Immature natural killer cell (primary cell): ENCODE measurements at places on chromosomes 13 and 19. TPM values are rescaled to one million over a fixed set of nuclear protein-coding genes. Genes with fewer than 3 reads are reported as not detected.
A peak's percentile ranks its signal among the peaks of the same experiment; 100 is the strongest.

TNFSF11 gene
- polyA plus RNA-seq, result 3.7 TPM

- no peak overlapping the region for H3K4me3 ChIP-seq
- no peaks in the 10 kb centered on the region for H3K4me1 ChIP-seq
- DNase-seq, result no peak
- H3K36me3 ChIP-seq, result no peaks in the 10 kb centered on the region
- H3K27me3 ChIP-seq, result no peaks in the 10 kb centered on the region
Observed at GRCh38 chr13:69028936-69029335, 1078.7 kb upstream of the ATXN8OS start.

GRCh38 chr19:16259385-16260159 lies 61.9 kb downstream of the AP1M1 start:
- H3K27ac ChIP-seq, result peak overlapping the region; percentile 47
- H3K4me3 ChIP-seq, result no peak overlapping the region
- DNase-seq, result peak; percentile 16
- no peaks in the 10 kb centered on the region for H3K36me3 ChIP-seq

KANK3 gene
- 8.0 TPM for polyA plus RNA-seq

VN1R2 gene
- polyA plus RNA-seq, result not detected

- DNase-seq, result peak; percentile 69
- H3K36me3 ChIP-seq, result no peaks in the 10 kb centered on the region
- H3K27ac ChIP-seq, result peak overlapping the region; percentile 70
- H3K4me3 ChIP-seq, result peak overlapping the region; percentile 45
- peaks cover 4% of the 10 kb centered on the region for H3K27me3 ChIP-seq
Observed at GRCh38 chr19:3284759-3285646, 60.5 kb downstream of the CELF5 start.

- DNase-seq, result no peak
- H3K27me3 ChIP-seq, result peaks cover 3% of the 10 kb centered on the region
- H3K4me3 ChIP-seq, result no peak overlapping the region
- no peaks in the 10 kb centered on the region for H3K4me1 ChIP-seq
- no peak overlapping the region for H3K27ac ChIP-seq
- H3K36me3 ChIP-seq, result peaks cover 16% of the 10 kb centered on the region
Observed at GRCh38 chr19:58218899-58219298, 9.8 kb upstream of the ZNF544 start.

C19orf67 gene
- polyA plus RNA-seq, result not detected

DNA sequence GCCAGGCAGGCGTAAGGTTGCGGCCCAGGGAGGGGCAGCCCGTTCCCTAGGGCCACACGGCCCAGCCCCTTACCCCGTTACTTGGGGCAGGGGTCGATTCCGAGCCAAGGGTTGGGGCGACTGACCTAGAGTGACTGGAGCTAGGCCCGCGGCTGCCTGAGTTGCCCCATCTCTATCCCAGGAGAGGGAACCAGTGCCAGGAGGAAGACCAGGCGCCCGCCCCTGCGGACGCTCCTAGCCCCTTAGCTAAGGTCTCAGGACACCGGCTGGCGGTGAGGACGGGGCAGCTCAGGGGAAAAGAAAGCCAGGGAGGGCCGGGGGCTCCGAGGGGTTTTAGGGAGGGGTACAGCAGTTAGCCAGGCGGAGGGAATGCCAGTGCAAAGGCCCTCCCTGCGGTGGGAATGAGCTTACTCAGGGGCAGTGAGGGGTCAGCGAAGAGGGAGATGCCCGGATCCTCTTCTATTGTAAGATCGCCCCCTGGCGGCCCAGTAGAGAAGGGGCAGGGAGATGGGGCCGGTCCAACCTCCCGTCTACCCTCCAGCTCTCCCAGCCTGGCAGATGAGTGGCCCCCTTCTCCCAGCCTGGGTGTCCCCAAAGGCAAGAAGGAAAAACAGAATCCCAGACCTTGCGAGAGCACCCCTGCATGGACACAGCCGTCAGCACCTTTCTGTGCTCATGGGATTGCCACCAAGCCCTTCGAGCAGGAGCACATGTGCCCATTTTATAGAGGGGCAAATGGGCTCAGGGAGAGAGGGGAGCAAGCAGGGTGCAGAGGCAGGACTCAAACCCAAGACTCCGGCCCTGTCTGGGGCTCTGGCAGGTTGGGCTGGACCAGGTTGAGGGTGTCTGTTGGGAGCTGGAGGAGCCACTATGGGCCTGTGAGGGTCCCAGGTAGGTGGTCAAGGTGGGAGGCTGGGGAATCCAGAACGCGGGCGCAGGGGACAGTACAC lies 16.3 kb downstream of the CILP2 start:
- no peaks in the 10 kb centered on the region for H3K36me3 ChIP-seq
- H3K27me3 ChIP-seq, result peaks cover 1% of the 10 kb centered on the region
- no peak overlapping the region for H3K4me3 ChIP-seq
- peak; percentile 41 for DNase-seq
- no peaks in the 10 kb centered on the region for H3K4me1 ChIP-seq
- no peak overlapping the region for H3K27ac ChIP-seq

DNA sequence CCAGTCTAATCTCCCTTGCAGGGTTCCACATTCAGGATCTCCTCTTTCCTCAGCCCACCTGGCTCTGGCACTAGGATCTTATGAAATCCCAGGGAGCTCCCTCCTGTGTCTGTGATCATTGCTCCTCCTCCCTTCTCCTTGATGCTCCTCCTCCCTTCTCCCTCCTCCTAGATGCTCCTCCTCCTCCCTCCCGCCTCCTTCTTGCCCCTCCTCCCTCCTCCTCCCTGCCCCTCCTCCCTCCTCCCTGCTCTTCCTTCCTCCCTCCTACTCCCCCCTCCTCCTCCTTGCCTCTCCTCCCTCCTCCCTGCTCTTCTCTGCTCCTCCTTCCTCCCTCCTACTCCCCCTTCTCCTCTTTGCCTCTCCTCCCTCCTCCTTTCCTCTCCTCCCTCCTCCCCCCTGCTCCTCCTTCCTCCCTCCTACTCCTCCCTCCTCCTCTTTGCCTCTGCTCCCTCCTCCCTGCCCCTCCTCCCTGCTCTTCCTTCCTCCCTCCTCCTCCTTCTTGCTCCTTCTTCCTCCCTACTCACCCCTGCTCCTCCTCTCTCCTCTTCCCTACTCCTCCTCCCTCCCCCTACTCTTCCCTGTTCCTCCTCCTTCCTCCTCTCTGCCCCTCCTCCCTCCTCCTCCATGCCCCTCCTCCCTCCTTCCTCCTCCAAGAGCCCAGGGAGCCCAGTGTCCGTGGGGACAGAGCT lies 14.9 kb upstream of the ZBTB7A start:
- peaks cover 4% of the 10 kb centered on the region for H3K27me3 ChIP-seq
- DNase-seq, result no peak
- no peak overlapping the region for H3K27ac ChIP-seq
- H3K4me3 ChIP-seq, result no peak overlapping the region
- peaks cover 51% of the 10 kb centered on the region for H3K4me1 ChIP-seq

CEACAM20 gene
- polyA plus RNA-seq, result not detected

- peak overlapping the region; percentile 4 for H3K4me3 ChIP-seq
- H3K27ac ChIP-seq, result peak overlapping the region; percentile 42
- DNase-seq, result no peak
- peaks cover 26% of the 10 kb centered on the region for H3K4me1 ChIP-seq
- H3K27me3 ChIP-seq, result peaks cover 11% of the 10 kb centered on the region
Observed at GRCh38 chr19:49020931-49021895, 2.9 kb downstream of the CGB3 start.

DNA sequence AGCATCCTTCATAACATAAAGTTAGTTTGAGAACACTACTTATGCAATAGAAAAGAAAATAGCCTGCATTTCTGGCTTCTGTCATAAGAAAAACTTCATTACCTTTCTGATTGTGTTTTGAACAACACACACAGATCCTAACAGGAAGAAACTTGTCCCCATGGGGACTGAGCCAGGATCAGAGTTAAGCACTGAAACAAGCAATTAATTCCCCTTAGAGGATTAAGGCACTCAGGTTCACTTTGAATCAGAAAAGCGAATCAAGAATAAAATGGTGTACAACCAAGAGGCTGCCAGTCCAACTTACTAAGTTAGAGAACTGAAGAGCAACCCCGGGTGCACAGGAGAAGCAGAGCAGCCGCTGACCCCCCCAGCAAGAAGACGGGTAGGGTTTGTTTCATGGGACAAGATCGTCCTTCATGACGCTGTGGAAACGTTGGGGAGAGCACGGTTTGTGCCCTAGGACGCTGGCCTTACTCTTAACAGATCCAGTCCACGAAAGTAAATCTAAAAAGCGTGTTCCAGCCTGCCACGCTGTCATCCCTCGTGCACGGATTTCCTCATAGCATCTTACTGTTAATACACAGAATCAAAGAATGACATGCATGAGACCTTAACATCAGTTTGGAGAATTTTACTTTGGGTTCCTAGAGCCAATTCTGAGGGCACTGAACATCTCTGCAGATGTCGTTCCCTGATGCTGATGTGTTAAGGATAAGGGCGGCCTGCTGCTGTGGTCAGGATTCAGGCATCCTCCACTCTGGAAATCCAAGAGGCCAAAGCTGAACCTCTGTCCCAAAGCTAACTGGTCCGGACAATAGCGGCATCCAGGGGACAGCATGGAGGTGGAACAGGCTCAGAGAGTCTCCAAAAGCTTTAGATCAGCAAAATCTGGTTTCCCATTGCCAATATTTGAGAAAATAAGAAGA lies 46.4 kb downstream of the GGACT start:
- no peak overlapping the region for H3K27ac ChIP-seq
- H3K27me3 ChIP-seq, result no peaks in the 10 kb centered on the region
- peaks cover 12% of the 10 kb centered on the region for H3K4me1 ChIP-seq
- no peak overlapping the region for H3K4me3 ChIP-seq
- peaks cover 12% of the 10 kb centered on the region for H3K36me3 ChIP-seq
- DNase-seq, result no peak

DNA sequence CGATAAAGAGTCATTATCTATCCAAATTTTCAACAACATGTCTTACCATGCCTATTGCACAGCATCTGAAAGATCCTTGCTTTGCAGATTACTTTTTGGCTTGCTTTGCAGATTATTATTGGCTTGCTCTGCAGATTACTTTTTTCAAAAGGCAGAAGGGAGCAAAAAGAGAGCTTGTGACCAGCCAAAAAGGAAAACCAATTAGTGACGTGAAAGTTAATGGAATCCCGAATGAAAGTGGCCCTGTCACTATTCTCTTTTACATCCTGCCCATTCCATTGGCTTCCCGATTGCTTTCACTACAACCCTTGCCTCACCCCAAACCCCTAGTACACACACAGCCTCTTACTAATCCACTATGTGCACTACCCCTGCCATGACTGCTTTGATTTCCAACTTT lies 81.3 kb downstream of the LHFPL6 start:
- H3K27me3 ChIP-seq, result peaks cover 2% of the 10 kb centered on the region
- H3K4me1 ChIP-seq, result no peaks in the 10 kb centered on the region
- no peak for DNase-seq
- no peak overlapping the region for H3K4me3 ChIP-seq
- H3K36me3 ChIP-seq, result no peaks in the 10 kb centered on the region
- no peak overlapping the region for H3K27ac ChIP-seq

ZNF580 gene
- polyA plus RNA-seq, result 13.8 TPM

- no peak overlapping the region for H3K27ac ChIP-seq
- H3K27me3 ChIP-seq, result no peaks in the 10 kb centered on the region
- DNase-seq, result no peak
Observed at GRCh38 chr13:79772811-79773210, 291.9 kb downstream of the NDFIP2 start.

RNASEH2B gene
- 66.5 TPM for polyA plus RNA-seq

- no peaks in the 10 kb centered on the region for H3K4me1 ChIP-seq
- no peak overlapping the region for H3K4me3 ChIP-seq
- no peak for DNase-seq
- H3K27ac ChIP-seq, result no peak overlapping the region
Observed at GRCh38 chr13:77036279-77036678, 9.3 kb upstream of the FBXL3 start.

GRCh38 chr13:36074659-36075058 lies 56.5 kb downstream of the DCLK1 start:
- no peak for DNase-seq
- H3K27ac ChIP-seq, result no peak overlapping the region
- no peaks in the 10 kb centered on the region for H3K36me3 ChIP-seq
- no peaks in the 10 kb centered on the region for H3K4me1 ChIP-seq

FSD1 gene
- polyA plus RNA-seq, result 23.8 TPM

NLRP4 gene
- not detected for polyA plus RNA-seq

NOTCH3 gene
- not detected for polyA plus RNA-seq

DNA sequence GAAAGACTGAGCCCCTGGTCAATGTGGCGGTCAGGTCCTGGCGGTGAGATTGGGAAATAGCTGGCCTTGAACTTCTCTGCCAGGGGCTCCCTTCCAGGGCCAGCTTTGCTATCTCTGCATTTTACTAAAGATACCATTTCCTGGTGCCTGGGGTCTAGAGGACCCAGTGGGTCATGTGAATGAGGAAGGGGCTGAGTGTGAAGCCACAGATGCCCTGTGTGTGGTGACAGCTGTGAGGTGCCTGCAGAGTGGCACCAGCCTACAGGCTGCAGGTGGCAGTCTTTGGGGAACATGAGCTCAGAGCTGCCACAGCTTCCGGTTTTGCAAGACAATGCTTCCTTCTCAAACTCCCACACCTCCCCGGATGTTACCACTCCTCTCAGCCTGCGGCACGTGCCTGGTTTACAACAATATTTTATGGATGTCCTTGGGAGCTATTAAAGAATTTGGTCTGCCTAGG lies 5.2 kb upstream of the MLNR start:
- H3K36me3 ChIP-seq, result peaks cover 8% of the 10 kb centered on the region
- H3K27ac ChIP-seq, result peak overlapping the region; percentile 51
- H3K27me3 ChIP-seq, result peaks cover 15% of the 10 kb centered on the region
- H3K4me3 ChIP-seq, result peak overlapping the region; percentile 19
- H3K4me1 ChIP-seq, result peaks cover 17% of the 10 kb centered on the region
